GM19239 (cell line): ENCODE measurements at places on chromosomes 1 and 21.

- DNase-seq = no peak
Measured at GRCh38 chr1:22471610-22472009, 20.0 kb downstream of the ZBTB40 start.

- DNase-seq = no peak
Measured at GRCh38 chr1:32219022-32219421, 3.1 kb downstream of the TMEM234 start.

DNA sequence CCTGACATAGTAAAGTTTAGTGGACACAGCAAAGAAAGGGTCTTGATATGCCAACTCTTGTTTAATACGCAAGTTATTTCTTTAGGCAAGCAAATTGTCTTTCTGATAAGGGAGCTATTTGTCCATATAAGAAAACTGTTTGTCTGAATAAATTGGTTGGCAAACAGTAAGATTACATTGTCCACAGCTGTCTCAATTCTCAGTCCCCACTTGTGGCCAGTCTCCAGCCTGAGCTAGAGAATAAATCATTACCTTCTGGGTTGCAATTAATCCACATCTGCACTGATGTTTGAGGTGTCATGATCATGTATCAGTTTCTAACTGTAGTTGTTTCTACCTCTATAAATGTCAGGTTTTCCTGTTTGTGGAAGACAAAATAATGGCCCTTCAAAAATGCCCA, 60.0 kb upstream of the TNR start:
- DNase-seq = no peak

- DNase-seq = no peak
Measured at GRCh38 chr1:214514819-214515383, 36.5 kb downstream of the PTPN14 start.

GRCh38 chr1:55896210-55896609, 681.0 kb upstream of the USP24 start:
- no peak for DNase-seq

DNA sequence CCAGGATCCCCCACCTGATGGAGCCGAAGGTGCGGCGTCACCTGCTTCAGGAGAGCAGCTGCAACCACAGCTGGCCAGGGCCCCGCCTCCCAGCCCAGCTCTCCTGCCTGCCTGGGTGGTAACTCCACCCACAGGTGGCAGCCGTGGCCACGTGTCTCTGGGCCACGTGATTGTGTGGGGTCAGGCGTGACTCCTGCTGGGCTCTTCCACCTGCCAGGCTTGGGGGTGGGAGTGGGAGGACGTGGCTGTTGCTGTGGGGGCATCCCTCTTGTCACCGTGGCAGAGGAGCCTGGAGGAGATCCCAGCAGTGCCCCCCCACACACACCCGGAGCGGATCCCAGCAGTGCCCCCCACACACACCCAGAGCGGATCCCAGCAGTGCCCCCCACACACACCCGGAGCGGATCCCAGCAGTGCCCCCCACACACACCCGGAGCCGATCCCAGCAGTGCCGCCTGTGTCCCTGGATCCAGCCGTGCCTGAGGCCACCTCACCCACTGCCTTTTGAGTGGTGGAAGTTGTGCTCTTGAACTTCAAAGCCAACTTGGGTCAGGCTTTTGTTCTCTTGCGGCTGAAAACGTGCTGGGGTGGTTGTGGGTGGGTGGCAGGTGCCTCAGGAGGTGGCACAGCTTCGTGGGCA, 32.2 kb downstream of the POFUT2 start:
- no peak for DNase-seq

DNA sequence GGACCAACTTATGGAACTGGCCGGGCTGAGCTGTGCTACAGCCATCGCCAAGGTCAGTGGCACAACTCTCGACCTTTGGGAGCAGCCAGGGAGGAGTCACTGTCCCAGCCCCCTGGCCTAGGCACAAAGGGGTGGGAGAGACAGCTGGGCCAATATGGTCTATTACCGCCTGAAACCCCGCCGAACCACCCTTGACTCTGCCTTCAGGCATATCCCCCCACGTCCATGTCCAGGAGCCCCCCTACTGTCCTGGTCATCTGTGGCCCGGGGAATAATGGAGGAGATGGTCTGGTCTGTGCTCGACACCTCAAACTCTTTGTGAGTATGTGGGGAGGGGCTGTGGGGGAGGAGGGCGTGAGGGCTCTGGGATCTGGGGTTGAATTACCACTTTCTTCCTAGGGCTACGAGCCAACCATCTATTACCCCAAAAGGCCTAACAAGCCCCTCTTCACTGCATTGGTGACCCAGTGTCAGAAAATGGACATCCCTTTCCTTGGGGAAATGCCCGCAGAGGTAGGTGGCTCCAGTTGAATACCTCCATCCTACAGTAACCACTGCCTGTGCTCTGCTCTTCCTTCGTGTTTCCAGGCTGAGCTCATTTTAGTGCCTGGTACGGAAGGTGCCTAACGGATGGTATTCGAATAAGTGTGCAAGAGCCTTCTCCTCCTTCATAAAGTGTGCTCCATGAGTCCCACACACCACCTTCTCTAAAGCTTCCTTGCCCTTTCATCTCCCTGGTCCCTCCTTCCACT, 758 bp downstream of the NAXE start:
- DNase-seq = no peak

- no peak for DNase-seq
Measured at GRCh38 chr1:103250441-103250861, 142.1 kb upstream of the COL11A1 start.

GRCh38 chr1:231610388-231610787, 16.2 kb upstream of the DISC1 start:
- DNase-seq = no peak

GRCh38 chr1:24927988-24928688, 1.9 kb downstream of the RUNX3 start:
- DNase-seq = no peak
